EL (cell line): ENCODE measurements at places on chromosomes 1 and 21.

DNA sequence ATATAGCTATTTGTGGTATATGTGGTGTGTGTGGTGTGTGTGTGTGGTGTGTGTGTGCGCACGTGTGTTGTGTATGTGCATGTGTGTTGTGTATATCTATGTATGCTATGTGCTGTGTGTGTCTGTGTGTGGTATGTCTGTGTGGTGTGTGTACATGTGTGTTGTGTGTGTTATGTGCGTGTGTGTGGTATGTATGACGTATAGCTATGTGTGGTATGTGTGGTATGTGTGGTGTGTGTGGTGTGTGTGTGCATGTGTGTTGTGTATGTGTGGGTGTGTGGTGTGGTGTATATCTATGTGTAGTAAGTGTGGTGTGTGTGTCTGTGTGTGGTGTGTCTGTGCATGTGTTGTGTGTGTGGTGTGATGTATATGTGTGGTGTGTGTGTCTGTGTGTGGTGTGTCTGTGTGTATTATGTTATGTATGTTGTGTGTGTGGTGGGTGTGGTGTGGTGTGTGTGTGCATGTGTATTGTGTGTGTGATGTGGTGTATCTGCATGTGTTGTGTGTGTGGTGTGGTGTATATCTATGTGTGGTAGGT is 59.8 kb downstream of the EDN2 start:
- no peak for DNase-seq

GRCh38 chr1:224289396-224289795 is 40.6 kb downstream of the NVL start:
- no peak for DNase-seq

DNA sequence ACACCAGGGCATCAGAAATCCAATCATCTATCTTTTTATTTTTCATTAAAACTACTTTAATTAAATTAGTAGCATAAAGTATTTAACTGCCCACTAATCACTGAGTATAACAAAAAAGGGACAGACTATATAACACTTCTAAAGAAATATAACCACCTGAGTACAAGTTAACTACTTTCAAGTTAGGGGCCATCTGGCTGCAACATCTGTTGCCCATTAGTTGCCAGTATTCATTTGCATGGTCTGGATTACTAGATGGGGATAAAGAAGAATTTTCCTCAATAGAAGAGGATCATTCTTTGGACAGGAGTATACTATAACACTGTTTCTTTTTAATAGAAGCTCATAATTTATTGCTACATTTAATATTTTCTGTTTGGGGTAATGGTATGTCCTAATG is 446.4 kb downstream of the AMY1C start:
- no peak for DNase-seq

GRCh38 chr1:87242445-87243185 is 86.1 kb upstream of the LMO4 start:
- no peak for DNase-seq

DNA sequence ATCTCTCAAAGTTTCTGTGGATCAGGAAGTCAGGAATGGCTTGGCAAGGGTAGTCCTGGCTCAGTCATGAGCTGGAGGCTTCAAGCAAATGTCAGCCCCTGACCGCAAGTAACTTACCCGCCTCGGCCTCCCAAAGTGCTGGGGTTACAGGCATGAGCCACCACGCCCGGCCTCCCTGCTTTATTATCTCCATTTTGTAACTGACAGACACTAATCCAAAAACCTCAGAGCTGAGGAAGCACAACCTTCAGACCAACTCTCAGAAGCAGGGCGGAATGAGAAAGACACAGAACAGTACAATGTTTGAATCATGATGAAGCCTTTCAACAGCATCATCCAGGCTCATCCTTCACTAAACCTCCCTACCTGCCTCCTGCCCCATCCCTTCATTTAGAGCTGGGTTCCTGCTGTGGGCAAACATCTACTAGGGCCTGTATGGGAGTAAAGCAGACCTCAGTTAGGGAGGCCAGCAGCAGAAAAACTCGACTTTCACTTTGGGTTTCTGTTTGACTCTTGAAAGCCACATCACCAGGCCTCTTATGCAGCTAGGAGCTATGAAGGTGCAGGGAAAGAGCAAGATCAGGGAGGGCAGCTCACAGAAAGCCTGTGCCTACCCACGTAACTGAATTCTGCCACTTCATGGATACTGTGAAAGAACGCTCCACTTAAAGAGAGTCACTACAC is 84.4 kb upstream of the RAB4A start:
- no peak for DNase-seq

DNA sequence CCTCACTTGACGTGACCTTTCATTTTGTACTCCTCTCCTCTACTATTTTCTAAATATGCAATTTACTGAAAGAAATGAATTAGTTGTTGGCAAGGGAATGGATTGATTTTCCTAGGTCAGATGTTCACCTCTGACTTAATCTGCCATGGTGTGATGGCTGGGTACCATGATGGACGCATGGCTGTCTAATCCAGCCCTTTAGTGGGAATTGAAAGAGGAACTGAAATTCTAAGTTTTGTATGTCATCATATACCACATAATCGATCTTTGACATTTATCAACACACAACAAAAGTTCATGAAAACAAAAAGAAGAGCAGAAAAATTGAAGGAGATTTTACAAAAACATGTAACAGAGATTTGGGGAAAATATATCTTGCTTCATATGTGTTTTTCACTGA is 331.3 kb upstream of the SNX7 start:
- no peak for DNase-seq

DNA sequence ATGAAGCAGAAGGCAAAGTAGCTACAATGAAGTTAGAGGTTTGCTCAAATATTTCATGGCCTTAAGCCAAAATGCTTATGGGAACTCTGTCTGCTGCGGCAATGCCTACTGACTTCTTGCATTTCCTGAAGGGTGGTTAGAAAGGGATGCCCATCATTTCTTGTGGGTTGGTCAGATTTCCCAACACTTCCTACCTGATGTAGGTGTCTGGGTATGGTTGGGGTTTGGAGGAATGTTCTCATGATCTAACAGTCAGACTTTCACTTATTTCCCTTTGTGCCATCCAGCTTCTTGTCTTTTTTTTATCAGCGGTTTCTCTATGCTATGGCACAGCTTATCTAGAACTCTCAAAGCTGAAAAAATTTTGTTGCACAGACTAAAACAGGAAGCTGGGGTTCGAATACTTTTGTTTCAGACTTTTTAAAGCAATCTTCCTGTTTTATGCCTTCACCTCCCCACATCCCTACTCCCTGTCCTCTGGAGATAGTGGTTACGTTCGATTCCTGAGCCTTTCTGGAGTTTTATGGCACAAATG is 307.7 kb downstream of the USP25 start:
- no peak for DNase-seq

DNA sequence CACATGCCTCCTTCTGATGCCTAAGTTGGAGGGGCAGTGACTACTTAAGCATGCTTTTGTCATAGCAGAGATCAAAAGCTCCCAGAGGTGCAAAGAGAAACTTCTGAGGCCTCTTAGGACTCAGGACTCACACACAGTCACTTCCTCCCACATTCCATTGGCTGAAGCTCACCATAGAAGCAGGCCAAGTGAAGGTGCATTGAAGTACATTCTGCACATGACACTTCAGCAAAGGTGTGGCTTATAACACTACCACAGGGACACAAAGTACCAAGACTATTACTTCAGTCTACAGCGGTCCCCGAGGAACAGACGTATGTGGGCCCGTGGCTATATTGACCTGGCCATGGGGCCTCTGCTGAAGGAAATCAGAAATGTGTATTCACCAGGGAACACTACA is 2.5 kb upstream of the POGK start:
- DNase-seq = peak; percentile 28

- no peak for DNase-seq
Measured at GRCh38 chr1:118346936-118347335, 161.9 kb upstream of the SPAG17 start.

- DNase-seq = no peak
Measured at GRCh38 chr1:195326325-195326724, 1281.9 kb downstream of the KCNT2 start.

GRCh38 chr21:44924606-44925377 is 4.1 kb upstream of the ITGB2 start:
- no peak for DNase-seq
